ENCODE measurements at places on chromosomes 7 and 10.

DNA sequence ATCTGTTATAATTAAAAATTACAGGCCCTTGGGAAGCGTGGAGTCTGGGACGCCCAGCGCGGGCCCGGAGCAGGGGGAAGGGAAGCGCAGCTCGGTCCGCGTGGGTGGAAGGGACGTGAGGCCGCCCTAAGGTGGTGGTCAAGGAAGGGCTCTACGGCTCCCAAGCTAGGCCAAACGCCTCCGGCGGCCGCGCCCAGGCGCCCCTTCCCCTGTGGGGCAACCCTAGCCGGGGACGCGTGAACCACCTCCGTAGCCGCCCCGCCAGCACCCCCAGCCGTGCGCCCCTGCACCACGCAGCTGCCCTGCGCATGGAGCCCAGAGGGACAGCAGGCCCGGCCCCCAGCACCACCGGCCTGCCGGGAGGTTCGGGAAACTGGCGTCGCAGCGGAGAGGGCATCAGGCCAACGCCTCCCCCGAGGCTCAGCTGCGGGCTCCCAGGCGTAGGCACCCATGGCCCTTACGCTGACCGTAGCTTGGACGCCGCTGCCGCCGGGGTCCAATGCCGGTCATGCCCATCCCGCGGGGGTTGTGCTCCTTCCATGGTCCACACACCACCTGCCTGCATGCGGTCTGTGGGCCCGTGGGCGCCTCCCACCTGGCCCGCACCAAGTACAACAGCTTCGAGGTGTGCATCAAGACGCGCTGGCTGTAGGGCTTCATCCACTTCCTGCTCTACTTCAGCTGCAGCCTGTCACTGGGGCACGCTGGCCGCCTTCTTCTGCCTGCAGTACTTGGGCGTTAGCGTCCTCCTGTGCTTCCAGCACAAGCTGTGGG lies 166.7 kb downstream of the SEPTIN7 start:
- DNase-seq, result no peak

- DNase-seq, result no peak
These were observed 100.2 kb downstream of the SVIL start for GRCh38 chr10:29534590-29534989.

- no peak for DNase-seq
These were observed 27.6 kb downstream of the NRP1 start for GRCh38 chr10:33306701-33307519.

DNA sequence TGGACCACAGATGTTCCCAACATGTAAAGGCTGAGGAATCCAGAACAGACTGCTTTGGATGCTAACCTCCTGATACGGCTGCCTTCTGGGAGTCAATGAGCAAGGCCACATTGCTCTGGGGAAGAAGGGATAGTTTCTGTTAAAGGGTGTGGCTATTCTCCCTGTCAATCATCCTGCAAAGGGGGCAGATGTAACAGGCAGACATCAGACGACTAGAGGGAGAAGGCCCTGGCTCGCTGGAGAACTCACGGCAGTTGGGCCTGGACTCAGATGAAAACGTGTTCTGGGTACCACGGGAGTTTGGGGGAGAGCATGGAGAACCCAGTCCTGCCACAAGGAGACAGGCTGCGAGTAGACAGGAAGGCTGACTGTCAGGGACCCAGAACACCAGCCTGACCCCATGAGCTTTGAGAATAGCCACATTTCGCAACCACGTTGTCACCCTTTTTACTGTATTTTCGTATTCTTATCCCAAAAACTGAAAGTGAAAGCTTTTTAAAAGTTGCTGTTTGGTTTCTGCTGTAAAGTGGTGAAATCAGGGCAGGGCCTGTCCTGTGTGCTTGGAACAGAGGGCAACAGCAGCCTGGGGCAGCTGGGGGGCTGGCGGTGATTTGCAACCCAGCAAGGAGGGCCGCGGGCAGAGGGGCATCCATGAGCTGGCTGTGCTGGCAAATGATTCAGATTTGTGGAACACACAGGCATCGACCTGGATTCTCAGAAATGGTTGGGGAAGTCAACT lies 95.3 kb downstream of the MYOF start:
- DNase-seq, result no peak

GRCh38 chr7:108026116-108026515 lies 23.2 kb upstream of the LAMB1 start:
- no peak for DNase-seq

DNA sequence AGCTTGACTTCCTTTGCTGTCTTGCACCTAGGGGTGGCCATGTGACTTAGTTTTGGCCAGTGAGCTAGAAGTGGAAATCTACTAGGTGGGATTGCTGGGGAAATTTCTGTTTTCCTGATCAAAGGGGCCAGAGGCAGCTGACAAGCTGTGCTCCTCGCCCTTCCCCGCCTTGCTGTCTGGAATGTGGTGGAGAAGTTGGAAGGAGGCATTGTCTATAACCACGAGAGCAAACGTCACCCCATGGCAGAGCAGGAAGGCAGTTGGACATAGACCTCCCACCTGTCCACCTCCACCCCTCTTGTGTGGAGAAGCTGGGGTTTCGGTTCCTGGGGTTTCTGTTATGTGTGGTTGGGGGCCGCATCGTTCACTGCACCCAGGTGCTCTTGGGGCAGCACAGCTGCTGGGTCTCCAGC lies 7.3 kb downstream of the SFRP5 start:
- no peak for DNase-seq

DNA sequence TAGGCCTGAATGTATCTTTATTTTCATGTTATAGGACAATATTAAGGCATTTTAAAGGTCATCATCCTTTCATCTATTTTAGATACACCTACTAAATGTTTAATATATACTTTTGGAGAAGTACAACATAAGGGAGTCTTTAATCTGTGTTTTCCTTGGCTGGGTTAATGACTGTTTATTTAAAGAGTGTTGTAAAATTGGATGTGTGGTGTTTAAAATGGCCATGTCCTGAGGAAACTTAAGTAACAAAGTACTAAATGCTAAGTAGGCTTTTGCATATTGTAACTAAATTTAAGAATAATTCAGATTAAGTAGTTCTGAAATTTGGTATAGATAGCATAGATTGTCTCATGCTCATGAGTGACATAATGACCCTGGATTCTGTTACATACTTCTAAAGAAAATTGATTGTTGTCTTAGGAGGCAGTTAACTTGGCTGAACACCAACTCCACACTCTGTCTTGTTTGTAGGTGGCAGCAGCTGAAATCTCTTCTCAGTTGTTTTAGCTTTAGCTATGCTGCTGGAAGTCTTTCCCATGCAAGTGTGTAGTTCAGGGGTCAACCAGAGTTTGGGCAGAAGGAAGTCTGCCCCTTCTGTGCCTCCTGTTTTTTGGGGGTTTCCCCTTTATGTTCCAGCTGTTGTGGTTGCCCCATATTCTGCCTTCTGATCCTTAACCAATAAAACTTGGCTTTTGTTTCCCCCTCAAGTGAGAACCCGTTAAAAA lies 29.2 kb downstream of the DLD start:
- no peak for DNase-seq

GRCh38 chr7:132491391-132491945 lies 84.8 kb downstream of the PLXNA4 start:
- no peak for DNase-seq

DNA sequence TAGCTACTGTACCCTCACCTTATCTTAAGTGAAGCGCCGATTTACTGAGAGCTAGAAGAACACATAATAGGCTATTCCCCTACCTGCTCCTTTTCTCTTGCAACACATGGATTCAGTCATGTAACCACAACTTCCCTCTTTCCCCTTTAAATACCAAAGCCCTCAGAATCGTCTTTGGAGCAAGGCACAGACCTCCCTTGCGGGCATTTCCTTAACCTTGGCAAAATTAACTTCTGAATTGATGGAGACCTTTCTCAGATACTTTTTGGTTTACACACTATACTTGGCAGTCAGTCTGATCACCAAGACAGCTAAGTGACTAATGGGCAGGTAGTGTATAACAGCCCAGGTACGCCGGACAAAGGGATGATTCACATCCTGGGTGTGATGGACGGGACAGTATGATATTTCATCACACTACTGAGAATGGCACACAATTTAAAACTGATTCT lies 72.7 kb upstream of the SEC61G start:
- no peak for DNase-seq

GRCh38 chr10:91672021-91672608 lies 39.2 kb upstream of the PPP1R3C start:
- no peak for DNase-seq

DNA sequence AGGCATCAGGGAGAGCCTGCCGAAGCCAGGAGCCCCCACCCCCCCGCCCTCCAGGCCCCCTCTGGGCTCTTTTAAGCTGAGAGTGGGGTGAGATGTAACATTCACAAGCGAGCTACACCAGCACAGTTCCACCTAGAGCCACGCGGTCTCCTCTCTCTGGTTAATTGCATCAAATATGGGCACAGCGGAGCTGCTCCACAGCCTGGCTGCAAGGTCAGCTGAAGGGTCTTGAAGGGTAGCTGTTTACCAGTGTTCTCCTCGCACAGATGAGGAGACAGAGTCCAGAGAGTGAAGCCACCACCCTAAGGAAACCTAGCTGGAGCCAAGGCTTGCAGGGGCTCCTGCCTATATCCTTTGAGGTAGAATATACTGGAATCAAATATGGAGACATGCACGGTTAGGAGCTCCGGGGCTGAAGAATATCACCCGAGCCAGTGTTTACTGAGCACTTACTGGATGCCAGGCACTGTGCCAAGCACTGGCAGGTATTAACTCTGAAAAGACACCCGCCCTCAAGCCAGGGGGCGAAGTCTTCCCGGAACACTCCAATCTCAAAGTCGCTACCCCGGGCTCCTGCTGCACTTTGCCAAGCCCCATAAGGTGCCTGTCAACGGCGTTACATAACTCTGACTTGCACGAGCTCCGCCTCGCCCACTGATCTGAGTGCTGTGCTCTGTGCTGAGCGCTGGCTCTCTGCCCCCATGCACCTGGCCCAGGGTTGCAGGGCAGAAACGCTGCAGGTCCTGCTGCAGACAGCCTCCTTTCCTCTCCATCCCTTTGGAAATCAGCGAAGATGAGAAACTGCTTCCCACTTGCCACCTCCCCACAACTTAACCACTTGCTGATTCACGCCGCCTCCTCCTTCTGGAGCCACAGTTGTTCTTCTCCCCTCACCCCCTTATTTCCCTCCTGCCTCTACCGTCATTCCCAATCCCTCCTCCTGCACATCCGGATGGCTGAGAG lies 5.4 kb downstream of the CHST15 start:
- DNase-seq, result no peak

DNA sequence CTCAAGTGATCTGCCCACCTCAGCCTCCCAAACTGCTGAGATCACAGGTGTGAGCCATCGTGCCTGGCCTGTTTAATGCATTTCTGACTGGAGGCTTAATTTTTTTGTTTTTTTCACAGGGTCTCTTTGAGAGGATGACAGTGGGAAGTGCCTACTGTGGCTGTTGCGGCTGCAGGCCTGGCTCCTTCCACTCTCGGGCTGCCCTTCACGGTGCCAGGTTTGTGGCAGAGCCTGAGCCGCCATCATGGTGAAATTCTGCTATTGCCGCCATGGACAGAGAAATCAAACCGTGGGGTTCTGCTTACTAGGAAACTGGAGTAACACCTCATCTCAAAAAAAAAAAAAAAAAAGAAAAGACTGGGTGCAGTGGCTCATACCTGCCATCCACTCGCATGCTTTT lies 142.7 kb downstream of the CAMK1D start:
- DNase-seq, result no peak

DNA sequence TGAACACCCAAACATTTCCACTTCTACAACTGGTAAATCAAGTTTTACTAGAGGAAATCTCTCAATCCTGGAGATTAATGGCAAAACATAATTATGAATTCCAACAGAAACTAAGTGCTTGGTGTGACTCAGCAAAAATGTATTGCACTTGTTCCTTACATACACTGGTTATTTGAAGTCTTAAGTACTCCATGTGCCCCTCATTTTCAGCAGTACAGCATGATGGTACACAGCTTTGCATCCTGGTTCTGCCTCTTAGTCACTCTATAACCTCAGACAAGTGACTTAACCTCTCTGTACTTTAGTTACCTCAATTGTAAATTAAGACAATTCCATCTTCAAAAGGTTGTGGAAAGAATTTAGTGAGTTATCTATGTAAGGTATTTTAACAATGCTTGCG lies 12.9 kb downstream of the SLC16A12 start:
- no peak for DNase-seq

DNA sequence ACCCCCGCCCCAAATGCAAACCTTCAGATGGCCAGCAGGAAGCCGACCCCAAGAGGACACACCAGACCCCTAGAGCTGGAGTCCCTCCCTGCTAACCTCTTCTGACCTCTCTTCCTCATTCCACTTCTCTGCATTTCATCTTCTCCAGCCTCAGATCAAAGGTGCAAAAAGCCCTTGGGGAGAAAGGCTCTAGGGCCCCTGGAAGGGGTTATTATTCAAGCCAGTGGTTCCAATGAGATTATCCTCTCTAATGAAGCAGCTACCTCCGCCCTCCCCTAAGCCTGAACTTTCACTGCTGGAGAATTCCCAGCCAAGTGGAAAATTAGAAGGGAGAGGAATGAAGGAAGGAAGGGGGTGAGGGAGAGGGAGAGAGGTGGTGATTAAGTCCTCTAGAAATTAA lies 343.9 kb downstream of the PLXNA4 start:
- no peak for DNase-seq

DNA sequence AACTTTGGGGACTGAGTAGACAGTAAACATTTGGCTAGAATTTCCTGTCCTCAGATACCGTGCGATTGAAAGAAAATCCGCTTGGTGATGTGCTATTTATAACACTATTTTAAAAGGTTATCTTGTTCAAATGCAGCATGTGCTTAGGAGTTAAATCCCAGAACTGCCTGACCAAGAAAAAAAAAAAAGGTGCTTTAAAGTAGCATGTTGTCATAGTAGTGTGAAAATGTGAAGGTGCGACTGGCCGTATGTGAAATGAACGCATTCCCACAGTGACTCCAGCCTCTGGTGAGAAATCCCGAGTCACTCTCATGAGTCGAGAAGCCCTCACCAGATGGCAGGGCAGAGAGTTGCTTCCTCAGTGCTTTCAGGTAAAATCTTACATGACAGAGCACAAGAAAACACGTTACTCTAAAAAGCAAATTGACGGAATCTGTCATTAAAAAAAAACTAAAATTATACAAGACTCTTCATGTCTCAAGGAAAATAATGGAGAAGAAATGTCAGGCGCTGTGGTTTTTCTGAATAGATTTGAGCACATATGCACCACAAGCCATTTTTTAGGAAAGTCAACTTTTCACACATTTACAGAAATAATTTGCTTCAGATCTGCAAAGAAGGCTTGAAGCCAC lies 18.4 kb upstream of the KLF6 start:
- DNase-seq, result no peak

DNA sequence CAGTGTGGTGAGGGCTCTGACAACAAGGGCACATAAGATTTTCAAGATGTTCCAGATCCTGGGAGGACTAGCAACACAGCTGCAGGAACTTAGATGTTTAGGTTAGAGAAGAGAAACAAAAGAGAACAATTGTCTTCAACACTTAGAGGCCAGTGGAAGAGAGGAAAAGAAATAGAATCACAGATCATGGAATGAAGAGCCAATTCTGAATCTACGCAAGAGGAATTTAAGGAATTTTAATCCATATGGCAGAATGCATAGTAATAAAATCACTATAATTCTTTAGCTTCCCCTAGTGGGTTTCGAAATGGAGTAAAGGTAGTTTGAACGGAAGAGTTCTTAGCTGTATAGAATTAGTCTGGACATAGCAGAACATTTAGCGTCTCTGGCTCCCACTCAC lies 114.6 kb upstream of the LRRTM3 start:
- DNase-seq, result no peak

Data from right forelimb (tissue), 1 donor.